ENCODE measurements at places on chromosomes 12 and 14.

- DNase-seq, result no peak
Observed at GRCh38 chr12:5262450-5262849, 169.5 kb upstream of the NTF3 start.

DNA sequence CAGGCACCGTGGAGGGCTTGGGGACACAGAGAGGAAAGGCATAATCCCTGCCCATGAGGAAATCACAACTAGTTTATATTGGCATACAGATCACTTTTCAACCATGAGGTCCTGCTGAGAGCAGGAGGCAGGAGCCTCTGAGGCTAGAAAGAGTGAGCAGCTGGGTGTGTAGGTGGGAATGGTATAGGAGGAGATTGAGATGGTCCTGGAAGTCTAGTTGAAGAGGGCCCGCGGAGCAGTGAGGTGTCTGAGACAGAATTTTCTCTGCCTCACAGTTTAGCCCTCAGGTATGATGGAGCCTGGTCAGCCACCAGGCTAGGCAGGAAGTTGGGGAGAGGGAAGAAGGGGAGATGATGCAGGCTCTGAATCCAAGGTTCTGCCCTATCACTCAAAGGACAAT is 54.7 kb upstream of the JDP2 start:
- DNase-seq, result no peak

DNA sequence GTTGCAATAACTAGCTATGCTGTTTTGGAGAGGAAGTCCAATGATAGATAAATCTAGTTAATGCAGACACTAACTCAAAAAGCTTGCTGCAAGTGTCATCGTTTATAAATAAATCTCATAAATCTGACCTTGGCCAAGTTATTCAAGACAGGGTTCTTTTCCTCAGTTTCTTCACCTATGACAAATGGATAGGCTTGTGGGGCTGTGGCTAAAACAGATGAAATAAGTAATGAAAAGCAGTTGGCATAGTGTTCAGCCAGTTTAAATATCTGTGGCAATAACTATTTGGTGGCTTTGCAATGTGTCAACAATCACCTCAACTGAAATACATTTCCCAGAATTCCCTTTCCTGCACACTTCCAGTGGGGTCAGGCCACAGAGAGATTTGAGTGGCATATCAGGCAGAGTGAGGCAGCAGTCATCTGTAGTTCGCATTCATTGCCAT is 169.9 kb downstream of the DYRK2 start:
- no peak for DNase-seq

- DNase-seq, result no peak
Observed at GRCh38 chr12:122846622-122847515, 11.6 kb downstream of the HIP1R start.

DNA sequence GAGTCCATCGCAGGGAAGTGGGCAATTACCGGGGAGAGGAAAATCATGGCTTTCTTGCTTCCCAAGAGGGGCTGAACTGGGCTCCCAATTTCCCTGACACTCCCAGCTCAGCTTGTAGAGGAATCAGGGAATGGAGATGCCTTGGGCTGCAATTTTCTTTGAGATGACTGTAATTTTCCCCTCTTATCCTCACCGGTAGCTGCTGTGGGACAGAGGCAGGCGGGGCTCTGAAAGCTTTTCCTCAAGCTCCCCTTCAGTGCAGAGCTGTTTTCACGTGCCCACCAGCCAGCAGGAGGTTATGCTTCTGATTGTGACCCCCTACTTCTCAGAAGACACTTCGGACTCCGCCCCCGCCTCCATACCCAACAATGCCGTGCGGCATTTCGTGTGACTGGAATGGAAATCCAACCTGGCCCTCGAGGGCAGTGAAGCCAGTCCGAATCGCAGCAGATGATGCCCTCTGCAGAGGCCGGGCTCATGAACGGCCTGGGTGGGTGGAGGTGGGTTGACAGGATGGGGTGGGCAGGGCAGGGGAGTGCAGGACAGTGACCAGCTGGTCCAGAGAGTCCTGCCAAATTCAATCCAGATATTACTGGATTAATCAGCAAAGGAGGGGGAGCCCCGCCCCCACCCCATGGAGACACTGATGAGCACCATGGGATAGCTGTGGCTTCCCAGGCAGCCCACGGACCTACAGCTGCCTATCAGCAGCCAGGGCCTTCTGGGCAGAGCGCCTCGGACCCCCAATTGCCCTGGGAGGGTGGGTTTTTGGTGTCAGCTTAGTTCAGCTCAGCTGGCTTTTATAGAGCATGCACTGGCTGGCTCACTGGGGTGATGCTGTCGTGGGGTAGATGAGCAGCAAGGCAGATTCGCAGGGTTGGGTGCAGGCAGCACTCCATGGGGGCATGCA is 37.6 kb downstream of the RTL1 start:
- no peak for DNase-seq

GRCh38 chr12:41250748-41251147 is 62.6 kb downstream of the PDZRN4 start:
- DNase-seq, result no peak

GRCh38 chr12:99343960-99344359 is 303.6 kb upstream of the GARIN6 start:
- DNase-seq, result no peak

GRCh38 chr12:46304070-46304469 is 35.2 kb upstream of the SLC38A1 start:
- DNase-seq, result no peak

- DNase-seq, result no peak
Observed at GRCh38 chr14:85634205-85634604, 104.3 kb downstream of the FLRT2 start.

DNA sequence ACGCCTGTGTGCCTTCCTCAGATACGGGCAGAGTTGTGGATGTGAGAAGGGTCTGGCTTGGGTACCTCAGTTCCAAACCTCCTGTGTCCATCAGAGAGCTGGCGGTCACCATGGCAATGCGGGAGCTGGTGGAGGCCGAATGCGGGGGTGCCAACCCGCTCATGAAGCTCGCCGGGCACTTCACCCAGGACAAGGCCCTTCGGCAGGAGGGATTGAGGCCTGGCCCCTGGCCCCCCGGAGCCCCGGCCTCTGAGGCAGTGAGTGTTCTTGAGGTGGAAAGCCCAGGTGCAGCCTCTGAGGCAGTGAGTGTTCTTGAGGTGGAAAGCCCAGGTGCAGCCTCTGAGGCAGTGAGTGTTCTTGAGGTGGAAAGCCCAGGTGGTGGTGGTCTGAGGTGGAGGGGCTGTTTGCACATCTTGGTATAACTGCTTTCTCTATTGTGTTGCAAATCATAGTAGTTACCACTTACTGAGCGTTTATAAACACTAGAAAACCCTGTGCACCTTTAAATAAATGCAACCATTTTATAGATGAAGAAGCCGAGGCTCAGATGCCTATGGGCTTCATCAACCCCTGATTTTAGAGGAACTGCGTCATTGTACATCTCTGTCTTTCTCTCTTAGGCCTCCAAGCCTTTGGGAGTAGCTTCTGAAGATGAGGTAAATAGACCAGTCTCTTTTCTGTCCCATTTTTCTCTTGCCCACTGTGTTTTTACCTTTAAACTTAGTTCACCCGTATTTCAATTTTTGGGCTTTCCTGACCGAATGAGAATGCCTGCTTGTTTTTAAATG is 976 bp downstream of the PEX5 start:
- no peak for DNase-seq

DNA sequence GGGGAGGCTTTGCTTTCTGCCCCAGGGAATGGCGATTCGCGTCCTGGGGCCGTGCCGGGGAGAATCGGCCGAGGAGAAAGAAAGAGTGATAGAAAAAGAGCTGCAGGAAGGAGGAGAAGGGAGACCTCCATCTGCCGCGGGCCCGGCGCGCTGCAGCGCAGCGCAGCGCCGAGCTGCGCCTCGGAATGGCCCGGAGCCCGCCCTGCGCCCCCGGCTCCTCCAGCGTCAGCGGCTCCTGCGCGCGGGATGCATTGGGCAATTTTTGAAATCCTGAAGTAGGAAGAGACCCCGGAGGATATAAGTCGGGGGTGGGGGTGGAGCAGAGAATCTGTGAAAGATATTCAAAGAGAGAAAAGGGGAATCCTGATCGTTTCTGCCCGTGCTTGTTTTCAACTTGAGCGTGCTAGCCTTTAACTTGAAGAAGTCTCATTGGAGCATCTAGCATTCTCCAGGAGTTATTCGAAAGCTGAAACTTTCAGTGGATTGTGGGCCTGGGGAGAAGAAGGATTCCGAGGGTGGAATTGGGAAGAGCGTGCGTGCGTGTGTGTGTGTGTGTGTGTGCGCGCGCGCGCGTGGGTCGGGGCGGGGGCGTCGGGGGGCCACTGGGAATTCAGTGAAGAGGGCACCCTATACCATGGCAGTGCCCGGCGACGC is 441 bp downstream of the PDE3A start:
- DNase-seq, result no peak

DNA sequence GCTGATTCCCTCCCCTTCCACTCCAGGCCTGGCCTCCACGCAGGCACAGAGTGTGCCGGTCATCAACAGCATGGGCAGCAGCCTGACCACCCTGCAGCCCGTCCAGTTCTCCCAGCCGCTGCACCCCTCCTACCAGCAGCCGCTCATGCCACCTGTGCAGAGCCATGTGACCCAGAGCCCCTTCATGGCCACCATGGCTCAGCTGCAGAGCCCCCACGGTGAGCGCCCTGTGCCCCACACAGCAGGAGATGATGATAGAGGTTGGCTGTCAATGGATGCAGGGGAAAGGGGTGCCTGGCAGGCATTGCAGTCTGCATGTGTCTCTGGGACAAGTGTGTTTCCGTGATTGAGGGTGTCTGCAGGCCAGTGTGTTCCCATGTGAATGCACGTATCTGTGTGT is 18.8 kb downstream of the C12orf43 start:
- no peak for DNase-seq

- peak; percentile 56 for DNase-seq
Observed at GRCh38 chr14:75427482-75428229, at the start of gene JDP2. TSS of gene JDP2 (plus strand) at chr14:75428022. CDS start at chr14:75437921, 9,899 bp downstream.

DNA sequence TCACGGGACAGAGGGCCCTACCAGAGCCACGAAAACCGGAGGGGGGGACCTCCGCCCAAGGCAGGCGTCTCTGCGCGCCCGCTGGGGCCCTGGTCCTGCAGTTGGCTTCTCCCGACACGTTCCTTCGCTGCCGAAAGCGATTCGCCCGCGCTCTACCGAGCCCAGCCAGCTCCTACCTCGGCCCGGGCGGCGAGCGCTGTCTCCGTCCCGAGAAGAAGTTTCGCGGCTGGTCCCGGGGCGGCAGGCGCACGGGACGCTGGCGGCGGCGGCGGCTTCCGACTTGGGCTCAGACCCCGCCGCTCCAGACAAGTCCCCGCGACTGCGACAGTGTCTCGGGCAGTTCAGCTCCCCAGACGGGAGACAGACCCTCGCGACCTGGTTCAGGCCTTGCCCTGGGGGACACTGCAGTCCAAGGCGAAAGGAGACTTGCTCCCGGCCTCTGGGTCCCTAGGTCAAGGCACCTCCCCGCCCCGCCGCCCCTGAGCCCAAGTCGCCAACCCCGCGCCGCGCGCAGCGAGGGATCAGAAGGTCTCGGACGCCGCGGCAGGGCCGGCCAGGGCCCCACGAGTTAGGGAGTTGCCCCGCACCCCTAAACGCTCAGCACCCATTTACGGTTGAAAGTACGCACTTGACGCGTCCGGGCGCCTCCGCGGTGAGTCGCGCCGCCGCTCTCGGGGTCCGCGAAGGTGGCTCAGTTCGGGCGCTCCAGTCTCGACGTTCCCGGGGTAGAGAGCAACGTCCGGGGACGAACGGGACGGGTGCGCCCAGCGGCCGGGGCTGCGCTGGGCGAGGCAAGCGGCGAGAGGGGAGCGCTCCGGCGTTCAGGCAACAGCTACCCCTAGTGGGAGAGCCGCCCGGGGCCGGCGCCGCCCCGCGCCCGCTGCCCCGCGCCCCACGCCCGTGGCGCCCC is 1.4 kb upstream of the DIO3 start:
- DNase-seq, result no peak

- no peak for DNase-seq
Observed at GRCh38 chr14:92492258-92492657, 21.3 kb upstream of the RIN3 start.

DNA sequence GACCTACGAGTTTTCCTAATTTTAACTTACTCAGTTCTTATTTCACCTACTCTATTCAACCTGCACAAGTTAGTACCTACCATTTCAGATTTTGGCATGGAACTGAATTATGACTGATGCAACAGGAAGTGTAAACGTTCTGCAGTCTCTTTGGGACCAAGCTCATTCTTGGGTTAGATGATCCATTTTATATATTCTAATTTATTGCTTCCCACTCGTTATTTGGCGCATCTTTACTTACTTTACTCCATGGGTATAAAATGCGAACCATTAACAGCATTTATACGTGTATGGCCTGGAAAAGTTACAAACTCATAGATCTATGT is 1.0 kb upstream of the EML1 start:
- DNase-seq, result no peak

GRCh38 chr14:23076785-23077408 is 18.0 kb downstream of the ACIN1 start:
- DNase-seq, result no peak

DNA sequence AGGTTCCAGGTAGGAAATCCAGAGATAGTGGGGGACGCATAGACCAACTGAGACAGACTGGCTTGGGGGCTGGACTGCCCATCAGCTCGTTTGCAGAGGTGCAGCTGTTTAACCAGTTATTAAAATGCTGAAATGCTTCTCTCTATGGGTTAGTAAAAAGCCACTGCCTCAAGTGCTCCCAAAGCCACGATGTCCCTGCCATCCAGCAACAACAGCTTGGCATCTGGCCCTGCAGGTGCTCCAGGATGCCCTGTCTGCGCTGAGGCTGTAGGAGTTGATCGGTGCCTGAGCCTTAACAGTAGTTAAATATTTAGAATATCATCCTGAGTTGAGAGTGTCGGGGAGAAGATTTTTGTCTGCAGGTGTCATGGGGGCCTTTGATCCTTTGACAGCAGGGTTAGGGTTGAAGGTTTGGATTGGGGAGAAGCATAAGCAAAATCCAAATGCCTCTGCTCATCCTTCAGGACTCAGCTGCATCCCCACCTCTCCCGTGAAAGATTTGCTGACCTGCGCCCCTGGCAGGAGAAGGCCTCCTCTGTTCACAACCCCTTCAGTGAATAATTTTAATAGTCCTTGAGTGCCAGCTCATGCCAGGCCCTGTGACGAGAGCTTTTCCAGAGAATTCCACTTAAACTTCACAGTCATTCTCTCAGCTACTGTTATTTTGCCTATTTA is 127.3 kb upstream of the PWP1 start:
- DNase-seq, result no peak

DNA sequence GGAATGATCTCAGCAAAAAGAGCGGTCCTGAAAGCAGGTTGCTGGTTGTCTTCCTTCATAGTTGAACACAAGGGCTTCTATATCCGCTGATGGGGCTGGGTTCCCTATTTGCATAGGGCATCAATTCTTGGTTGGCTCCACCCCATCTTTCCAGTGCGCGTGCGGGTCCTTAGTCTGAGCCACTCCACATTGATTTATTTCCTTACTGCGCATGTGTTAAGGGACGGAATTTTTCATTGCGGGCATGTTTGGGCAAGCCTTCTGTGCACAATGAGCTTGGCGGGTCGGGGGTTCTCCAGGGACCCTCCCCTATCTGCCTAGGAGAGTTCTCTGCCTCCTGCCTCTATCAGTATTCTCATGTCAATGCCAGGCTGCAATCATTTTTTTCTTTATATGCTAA is 21.2 kb upstream of the DLGAP5 start:
- no peak for DNase-seq

GRCh38 chr14:96249029-96249428 is 7.0 kb upstream of the BDKRB1 start:
- no peak for DNase-seq

GRCh38 chr12:111304642-111305071 is 64.2 kb downstream of the PHETA1 start:
- no peak for DNase-seq

- DNase-seq, result no peak
Observed at GRCh38 chr12:121033625-121034349, 5.3 kb downstream of the OASL start.

GRCh38 chr12:89983622-89984021 is 275.0 kb upstream of the ATP2B1 start:
- no peak for DNase-seq

- no peak for DNase-seq
Observed at GRCh38 chr12:46480316-46480715, 107.7 kb upstream of the SLC38A2 start.

GRCh38 chr14:85205875-85206274 is 324.1 kb upstream of the FLRT2 start:
- no peak for DNase-seq

Measured in NCI-H1694 treated with DMSO at 0.1 percent for 48 hours (cell line).